RWPE1 (cell line): ENCODE measurements at places on chromosomes 12 and 14.
A peak's percentile ranks its signal among the peaks of the same experiment; 100 is the strongest.

- DNase-seq, result peak; percentile 47
Measured at GRCh38 chr12:32650508-32650907, 28.6 kb upstream of the DNM1L start.

- no peak for DNase-seq
Measured at GRCh38 chr14:100321473-100322137, 1.5 kb upstream of the SLC25A47 start.

DNA sequence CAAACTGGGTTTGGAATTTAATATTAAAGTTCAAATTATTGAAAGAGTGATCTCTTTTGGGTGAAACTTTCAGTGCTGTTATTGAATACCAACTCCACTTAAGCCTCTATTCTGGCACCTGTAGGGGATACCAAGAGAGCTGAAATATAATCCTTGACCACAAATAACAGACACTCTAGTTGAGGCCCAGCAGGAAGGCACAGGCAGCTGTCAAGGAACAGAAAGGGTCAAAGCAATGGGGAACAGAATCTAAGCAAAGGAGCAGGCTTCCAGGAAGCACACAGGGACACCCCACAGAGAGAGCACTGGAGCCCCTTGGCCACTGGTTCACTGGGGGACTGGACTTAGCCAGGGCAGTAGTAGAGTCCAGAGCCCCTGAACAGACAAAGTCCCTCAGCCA lies 120.9 kb upstream of the SFSWAP start:
- no peak for DNase-seq

- peak; percentile 15 for DNase-seq
Measured at GRCh38 chr14:70416338-70416724, 559 bp downstream of the SYNJ2BP start.

DNA sequence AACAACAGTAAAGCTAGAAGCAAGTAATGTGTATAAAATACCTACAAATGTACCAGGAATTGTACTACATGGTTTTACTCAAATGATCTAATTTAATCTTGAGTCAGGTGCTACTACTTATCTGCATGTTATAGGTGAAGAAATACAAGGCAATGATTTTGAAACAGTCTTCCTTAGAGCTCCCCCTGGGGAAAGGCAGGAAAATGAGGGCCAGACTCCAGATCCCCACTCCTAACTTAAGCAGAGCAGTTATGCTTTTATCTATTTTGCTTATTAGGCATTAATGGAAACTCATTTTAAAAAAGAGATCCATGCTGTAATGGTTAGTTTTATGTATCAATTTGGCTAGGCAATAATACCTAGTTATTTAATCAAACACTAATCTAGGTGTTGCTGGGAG lies 109.3 kb upstream of the CPSF6 start:
- DNase-seq, result no peak

DNA sequence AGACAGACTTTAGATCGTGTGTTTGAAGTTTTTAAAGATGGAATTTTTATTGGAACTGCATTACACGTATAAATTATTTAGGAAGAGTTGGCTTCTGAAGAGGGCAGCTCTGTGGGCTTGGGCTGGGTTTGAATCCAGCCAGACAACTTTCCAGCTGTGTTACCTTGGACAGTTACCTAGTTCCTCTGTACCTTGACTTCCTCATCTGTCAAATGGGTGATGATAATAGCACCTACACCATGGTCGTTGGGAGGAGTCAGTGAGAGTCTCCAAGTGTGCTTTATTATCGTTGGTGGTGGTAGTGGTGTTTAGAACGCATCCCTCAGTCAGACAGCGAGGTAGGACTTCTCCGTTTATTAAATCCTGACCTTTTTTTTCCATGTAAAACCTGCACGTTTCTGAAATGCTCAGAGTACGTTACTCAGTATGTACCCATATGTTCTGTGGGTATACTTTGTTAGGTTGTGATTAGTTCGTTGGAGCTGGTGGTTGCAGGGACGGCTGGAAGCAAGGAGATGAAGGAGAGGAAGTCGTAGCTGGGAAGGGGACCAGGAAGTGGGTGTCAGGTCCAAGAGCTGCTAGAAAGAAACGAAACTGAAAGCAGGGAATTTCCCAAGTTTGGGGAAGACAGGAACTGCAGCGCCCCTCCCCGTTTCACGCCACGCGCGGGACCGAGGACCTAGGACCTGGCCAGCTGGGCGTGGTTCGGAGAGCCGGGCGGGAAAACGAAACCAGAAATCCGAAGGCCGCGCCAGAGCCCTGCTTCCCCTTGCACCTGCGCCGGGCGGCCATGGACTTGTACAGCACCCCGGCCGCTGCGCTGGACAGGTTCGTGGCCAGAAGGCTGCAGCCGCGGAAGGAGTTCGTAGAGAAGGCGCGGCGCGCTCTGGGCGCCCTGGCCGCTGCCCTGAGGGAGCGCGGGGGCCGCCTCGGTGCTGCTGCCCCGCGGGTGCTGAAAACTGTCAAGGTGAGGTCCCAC lies at the start of gene OAS3:
TSS of gene OAS3 (plus strand) at position 734 of the 979 bp plus-strand sequence. CDS start at position 791, 57 bp downstream.
- DNase-seq, result peak; percentile 66

DNA sequence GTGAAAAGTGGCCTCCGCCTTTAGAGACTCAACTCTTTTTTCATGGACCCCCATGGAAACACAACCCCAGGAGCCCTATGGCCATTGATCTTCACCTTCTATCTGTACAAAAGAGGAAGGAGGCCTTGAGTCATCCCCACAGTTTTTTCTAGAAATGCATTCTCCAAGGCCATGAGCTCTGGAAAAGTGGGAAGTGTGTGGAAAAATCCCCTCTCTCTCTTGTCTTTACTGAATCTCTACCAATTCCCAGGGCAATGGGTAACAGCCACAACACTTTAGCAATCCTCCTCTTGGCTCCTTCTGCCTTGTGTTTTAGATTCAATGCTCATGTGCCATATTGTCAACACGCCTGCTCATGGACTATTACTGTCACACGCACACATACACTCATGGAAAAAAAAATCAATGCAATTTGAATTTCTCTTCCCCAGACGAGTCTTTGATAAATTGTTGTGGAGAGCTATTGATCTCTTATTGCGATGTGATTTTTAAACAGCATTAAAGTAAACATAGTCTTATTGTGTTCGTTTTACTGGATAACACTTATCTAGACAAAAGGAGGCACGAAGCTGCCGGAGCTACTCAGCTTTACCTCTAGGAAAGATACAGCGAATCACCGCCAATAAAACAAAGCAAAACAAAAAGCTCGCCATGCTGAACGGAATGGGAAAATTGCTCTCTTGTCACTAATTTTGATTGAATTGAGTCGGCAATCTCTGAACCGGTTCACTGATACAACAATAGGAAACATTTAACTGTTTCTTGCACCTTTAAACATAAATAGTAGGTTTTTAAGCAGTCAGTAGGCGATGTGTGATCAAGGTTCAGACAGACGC lies 260.3 kb downstream of the VRK1 start:
- DNase-seq, result no peak

DNA sequence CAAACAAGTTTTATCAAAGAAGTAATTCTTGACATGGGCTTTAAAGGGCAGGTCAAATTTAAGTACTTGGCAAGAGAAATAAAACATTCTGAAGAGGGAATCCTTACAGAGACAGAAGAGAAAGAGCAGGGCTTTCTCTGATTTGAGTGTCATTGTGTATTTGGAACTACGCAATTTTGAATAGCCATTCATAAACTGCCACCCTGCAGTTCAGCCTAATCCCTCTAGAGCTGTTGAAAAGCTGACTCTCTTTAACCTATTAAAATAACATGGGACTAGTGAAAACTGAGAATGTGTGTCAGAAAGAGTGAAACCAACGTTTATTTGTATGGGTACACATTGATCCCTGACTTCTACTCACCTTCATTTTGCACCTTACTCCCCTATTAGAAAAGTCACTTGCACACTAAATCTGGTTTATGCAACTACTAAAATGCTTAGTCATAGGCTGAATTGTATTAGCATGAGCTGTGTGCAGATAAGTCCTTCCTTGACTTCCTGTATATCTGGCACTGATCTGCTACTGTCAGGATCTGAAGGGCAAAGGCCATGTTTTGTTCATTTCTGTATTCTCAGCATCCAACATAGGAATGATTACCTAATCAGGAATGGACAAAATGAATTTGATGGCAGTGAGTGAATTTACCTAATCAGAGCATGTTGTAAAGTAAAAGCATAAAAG lies 458.9 kb downstream of the NOVA1 start:
- DNase-seq, result no peak

DNA sequence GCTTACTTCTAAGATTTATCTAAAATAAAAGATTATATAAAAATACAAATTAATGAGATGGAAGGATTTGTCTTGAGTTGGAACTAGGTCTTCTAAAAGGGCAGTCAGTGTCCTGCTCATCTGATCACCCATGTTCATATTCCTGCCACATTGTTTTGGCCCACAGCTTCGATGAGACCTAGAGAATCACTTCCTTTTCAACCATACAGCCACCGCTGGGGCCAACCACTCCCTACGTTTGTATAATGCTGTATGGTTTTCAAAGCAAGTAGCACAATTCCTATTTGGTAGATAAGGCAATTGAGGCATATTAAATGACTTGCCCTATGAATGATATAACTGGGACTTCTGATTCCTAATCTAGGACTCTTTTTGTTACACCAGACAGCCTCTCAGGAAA lies 249.4 kb downstream of the ZFP36L1 start:
- no peak for DNase-seq

- no peak for DNase-seq
Measured at GRCh38 chr14:43407706-43408105, 1099.4 kb downstream of the FSCB start.

DNA sequence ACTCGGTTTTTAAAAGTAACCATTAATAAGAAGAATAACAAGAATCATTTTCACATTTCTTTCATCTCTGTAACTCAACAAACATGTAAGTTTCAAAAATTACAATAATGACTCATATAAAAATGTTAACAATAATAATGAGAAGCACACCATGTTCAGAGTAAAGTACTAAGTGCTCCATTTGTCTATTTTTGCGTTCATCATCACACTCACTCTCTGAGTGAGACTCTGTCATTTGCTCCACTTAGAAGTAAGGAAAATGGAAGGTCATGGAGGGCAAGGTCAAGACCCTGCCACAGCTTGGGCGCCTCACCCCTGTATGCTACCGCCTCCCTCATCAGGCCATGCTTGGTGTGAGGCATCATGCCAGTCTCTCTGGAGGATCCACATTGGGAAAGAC lies 129.9 kb downstream of the TMEM30B start:
- no peak for DNase-seq

DNA sequence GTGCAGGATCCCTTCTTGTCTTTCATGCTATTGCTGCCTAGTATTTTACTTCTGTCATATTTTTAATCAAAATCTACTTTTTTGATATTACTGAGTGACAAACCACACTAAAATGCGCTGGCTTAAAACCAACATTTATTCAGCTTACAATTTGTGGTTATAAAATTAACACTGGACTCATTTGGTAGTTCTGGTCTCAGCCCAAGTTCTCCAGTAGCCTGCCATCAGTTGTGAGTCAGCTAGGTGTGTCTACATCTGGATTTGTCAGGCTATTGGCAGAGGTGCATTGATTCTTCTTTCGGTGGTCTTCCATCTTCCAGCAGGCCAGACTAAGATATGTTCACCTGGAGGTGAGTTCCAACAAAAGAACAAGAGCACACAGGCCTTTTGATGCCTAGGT lies 765.1 kb upstream of the FBXO33 start:
- no peak for DNase-seq
